Stomach (tissue), 19 donors: ENCODE measurements at places on chromosomes 3 and 15. TPM values are rescaled to one million over a fixed set of nuclear protein-coding genes. Genes with fewer than 3 reads are reported as not detected.

DNA sequence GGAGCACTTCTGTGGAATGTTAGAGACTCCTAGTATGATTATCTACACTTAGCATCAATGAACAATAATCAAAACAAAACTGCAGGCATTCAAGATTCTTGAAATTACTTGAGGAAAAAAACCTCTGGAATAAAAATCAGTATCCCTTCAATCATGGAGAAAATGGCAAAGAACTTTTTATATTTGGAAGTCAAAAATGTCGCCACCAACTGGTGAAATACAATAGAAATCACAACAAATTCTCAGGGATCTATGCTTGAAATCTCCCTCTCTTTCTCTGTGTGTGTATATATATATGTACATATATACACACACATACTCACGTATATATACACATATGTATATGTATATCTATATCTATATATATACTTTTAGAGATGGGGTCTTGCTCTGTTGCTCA lies 378.9 kb upstream of the ALCAM start:
- no peaks in the 10 kb centered on the region for H3K4me1 ChIP-seq
- H3K36me3 ChIP-seq = no peaks in the 10 kb centered on the region
- no peaks in the 10 kb centered on the region for H3K27me3 ChIP-seq

DNA sequence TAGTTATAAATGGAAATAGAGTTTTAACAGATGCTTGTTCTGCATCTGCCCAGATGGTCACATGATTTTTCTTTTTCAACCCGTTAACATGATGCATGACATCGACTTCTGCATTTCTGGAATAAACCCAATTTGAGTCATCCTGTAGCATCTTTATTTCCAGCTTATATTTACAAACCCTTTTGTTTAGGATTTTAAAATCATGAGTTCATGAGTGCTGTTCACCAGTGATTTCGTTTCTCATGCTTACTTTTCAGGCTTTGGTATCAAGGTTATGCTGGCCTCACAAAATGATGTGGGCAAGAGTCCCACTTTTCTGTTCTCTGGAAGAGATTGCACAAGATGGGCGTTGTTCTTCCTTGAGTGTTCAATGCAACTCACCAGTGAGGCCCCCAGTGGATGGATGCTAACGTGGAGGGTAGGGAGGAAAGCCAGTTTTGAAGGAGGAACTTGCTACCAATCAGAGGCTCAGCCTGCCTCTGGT lies 5.2 kb downstream of the HRH1 start:
- DNase-seq = peak; percentile 58
- no peak overlapping the region for H3K27ac ChIP-seq
- H3K27me3 ChIP-seq = peaks cover 47% of the 10 kb centered on the region
- peaks cover 14% of the 10 kb centered on the region for H3K4me1 ChIP-seq

GRCh38 chr3:156170571-156170970 lies 50.2 kb downstream of the KCNAB1 start:
- H3K4me1 ChIP-seq = no peaks in the 10 kb centered on the region
- H3K4me3 ChIP-seq = no peak overlapping the region
- H3K36me3 ChIP-seq = no peaks in the 10 kb centered on the region
- no peak overlapping the region for H3K27ac ChIP-seq
- H3K27me3 ChIP-seq = no peaks in the 10 kb centered on the region

UBE2E2 gene
- 17.9 TPM for total RNA-seq

GRCh38 chr3:187014417-187014864 lies 84.1 kb downstream of the ST6GAL1 start:
- H3K4me3 ChIP-seq = no peak overlapping the region
- no peaks in the 10 kb centered on the region for H3K27me3 ChIP-seq
- H3K4me1 ChIP-seq = peaks cover 4% of the 10 kb centered on the region
- no peak for DNase-seq
- H3K36me3 ChIP-seq = no peaks in the 10 kb centered on the region

DNA sequence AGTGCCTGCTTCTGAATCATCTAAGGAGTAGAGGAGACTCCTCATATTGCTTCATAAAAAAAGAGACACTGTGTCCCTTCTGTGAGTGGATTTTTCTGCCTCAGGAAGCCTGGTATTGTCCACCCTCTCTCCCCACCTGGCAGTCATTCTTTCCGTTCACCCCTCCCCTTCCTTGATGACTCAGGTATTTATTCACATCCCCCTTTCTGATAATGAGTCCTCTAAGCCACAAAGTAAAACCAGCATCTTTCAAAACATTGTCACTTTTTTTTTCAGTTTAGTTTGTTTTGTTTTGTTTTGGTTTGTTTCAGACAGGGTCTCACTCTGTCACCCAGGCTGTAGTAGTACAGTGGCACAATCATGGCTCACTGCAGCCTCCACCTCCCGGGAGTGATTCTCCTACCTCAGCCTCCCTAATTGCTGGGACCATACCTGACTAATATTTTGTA lies 65.2 kb upstream of the UBE2E1 start:
- H3K27ac ChIP-seq = peak overlapping the region; percentile 22
- H3K4me1 ChIP-seq = peaks cover 11% of the 10 kb centered on the region
- H3K4me3 ChIP-seq = no peak overlapping the region
- no peaks in the 10 kb centered on the region for H3K27me3 ChIP-seq
- DNase-seq = no peak
- H3K36me3 ChIP-seq = no peaks in the 10 kb centered on the region

DNA sequence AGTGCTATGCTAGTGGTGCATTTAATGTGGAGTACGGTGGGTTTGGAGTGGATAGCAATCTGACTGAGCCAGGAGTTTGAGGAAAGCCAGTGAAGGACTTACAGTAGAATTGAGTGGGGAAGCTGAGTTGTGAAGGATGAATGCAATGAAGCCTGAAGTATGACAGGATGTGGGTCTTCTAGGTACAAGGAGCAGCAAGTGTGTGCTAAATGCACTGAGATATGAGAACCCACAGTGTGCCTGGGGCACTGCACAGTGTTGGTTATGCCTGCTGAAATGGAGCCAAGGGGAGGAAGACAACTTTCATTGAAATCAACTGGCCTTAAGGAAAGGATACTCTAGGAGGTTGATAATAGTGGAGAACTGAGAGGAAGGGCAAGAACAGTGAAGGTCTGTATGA lies 105.5 kb upstream of the MRPL3 start:
- no peak overlapping the region for H3K4me3 ChIP-seq
- no peaks in the 10 kb centered on the region for H3K27me3 ChIP-seq
